ENCODE measurements at places on chromosomes 5 and 9. TPM values are rescaled to one million over a fixed set of nuclear protein-coding genes. Genes with fewer than 3 reads are reported as not detected.

DNA sequence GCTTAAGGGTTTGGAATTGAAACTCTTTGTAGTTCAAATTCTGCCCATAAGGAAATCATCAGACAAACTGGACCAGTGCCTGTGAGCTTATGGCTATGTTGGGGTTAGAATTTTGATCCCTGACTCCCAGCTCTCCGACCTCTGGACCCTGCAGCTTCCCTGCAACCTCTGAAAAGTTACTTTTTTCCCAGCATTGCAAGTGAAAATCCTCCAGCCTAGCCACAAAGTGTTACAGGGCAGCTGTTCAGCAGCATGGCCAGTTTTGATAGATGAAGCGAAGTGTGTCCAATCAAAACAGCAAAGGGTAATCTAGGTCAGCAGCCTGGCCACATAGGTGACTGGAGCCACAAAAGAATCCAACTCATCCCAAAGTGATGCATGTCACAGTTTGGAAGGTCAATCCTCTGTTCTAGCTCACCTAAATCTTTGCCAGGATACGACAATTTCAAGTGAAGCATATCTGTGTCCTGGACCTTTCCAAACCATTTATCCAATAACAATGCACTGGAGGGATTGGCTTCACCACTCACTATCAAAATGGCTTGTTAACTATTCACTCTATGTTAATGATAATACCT, 4.7 kb upstream of the CPEB4 start:
- no peak for DNase-seq

Gene SPATA31D4
- not detected for total RNA-seq

- no peak for DNase-seq
Observed at GRCh38 chr5:149780043-149780737, 50.1 kb downstream of the PPARGC1B start.

Gene IL7R
- total RNA-seq: 10.8 TPM

GRCh38 chr5:176629853-176630680, at the start of the genes EIF4E1B and SNCB:
TSS of gene EIF4E1B (plus strand) at chr5:176630675. CDS start at chr5:176642788, 12,113 bp downstream.
TSS of gene SNCB (minus strand) at chr5:176630534. CDS start at chr5:176629654, 880 bp downstream.
- no peak for DNase-seq

Measured in astrocyte (in vitro differentiated cells and primary cell).